ENCODE measurements at places on chromosomes 4 and X. TPM values are rescaled to one million over a fixed set of nuclear protein-coding genes. Genes with fewer than 3 reads are reported as not detected.

- H3K27me3 ChIP-seq = no peaks in the 10 kb centered on the region
- H3K4me3 ChIP-seq = no peak overlapping the region
- no peaks in the 10 kb centered on the region for H3K36me3 ChIP-seq
- no peak for DNase-seq
Measured at GRCh38 chrX:116449156-116449555, 12.8 kb downstream of the SLC6A14 start.

DNA sequence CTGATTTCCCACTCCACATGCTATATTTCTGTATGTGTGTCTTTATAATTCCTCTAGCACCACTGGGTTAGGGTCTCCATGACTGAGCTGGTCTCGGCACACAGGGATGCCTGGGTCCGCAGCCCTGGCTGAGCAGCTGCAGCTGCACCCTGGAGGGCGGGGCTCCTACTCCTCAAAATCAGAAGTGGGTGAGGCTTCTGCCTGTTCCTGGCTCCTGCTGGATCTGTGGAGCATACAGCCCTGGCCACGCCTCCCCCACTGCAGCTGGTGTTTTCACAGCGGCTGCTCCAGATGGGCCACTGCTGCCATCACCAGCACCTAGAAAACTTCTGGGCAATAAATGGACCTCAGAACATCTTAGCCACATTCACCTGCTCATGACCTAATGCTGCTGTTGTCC lies 30.9 kb downstream of the SPCS3 start:
- H3K36me3 ChIP-seq = no peaks in the 10 kb centered on the region
- no peak overlapping the region for H3K27ac ChIP-seq
- H3K27me3 ChIP-seq = no peaks in the 10 kb centered on the region
- DNase-seq = no peak
- H3K4me1 ChIP-seq = no peaks in the 10 kb centered on the region

DNA sequence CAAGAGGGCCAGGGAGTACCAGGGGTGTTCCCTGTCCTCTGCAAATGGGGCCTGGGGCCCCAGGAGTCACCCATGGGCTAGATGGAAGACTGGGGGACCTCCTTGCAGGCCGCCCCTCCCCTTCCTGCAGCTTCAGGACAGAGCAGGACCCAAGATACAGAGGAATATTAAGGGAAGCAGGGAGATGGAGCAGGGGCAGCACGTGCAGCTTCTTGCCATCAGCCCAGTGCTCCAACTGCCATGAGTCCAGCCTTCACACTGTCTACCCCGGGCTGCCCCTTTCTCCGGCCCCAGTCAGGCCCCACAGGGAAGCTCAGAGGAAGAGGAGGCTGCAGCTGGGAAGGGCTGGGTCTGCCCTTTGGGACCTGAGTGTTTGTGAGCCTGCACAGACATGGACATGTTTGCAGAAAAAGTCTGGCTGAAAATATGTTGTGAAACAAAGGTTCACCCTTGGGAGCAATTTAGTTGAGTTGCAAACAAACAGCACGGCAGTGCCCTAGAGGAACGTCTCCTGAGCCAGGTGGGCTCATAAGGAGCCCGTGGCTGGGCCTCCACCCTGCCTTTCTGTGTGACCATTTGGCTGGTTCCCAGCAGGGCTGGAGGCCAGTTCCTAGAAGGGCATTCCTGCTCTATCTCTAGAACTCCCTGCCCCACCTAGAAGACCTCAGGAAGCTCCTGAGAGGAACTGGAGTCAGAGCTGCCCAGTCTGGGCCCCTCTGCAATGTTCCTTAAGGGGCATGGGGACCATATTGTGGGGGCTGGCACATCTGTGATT lies 8.9 kb downstream of the FATE1 start:
- H3K27ac ChIP-seq = no peak overlapping the region
- H3K4me1 ChIP-seq = no peaks in the 10 kb centered on the region
- no peak for DNase-seq
- H3K36me3 ChIP-seq = no peaks in the 10 kb centered on the region

DNA sequence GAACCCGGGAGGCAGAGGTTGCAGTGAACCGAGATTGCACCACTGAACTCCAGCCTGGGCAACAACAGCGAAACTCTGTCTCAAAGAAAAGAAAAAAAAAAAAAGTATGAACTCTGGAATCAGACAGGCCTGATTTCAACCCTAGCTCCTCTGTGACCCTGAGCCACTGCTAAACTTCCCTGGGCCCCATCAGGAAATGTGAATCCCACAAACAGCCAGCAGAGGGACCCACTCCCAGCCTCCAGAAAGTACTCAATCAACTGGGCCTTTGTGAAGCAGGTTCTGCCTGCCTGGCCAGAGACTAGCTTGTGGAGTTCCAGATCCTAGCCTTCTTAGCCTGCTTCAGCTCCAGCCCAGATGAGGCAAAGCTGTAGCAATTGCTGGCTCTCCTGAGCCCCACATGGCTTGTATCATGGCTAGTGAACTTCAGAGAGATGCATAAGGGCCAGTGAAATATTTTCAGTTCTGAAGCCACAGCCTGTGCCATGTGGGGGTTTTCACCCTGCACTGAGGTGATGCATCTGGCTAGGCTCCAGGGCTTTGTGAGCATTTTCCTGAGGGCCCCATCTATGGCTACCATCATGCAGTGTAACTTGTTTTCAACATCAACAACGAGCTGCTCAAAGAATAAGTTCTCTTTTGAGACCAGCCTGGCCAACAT lies 7.2 kb upstream of the IDS start:
- H3K4me3 ChIP-seq = no peak overlapping the region
- DNase-seq = no peak
- peaks cover 16% of the 10 kb centered on the region for H3K4me1 ChIP-seq
- no peak overlapping the region for H3K27ac ChIP-seq
- H3K36me3 ChIP-seq = no peaks in the 10 kb centered on the region
- no peaks in the 10 kb centered on the region for H3K27me3 ChIP-seq

DNA sequence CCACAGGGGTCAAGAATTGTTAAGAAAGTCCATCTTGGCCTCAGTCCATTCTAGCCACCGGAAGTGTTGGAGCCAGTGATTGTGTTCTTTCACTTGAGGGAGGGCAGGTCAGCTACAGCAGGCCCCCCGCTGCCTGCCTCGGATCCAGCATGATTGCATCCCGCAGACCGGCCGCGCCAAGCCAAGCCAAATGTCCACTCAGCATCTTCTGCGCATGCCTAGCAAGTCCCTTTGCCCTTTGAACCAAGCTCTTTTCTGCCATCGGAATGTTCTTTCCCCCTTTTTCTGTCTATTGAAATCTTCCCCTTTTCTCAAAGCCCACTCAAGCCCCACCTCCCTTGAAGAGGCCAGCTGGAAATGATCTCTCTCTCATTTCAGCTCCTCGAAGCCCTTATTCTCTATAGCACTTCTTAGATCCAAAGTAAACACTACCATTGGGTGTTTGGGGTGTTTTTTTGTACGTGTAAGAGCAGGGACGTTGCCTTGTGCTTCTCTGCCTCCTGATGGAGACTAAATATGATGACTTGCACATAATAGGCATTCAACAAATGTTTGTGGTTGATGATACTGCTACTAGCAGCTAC lies 147.8 kb upstream of the BCOR start:
- H3K27me3 ChIP-seq = no peaks in the 10 kb centered on the region
- H3K27ac ChIP-seq = no peak overlapping the region
- peak; percentile 31 for DNase-seq

DNA sequence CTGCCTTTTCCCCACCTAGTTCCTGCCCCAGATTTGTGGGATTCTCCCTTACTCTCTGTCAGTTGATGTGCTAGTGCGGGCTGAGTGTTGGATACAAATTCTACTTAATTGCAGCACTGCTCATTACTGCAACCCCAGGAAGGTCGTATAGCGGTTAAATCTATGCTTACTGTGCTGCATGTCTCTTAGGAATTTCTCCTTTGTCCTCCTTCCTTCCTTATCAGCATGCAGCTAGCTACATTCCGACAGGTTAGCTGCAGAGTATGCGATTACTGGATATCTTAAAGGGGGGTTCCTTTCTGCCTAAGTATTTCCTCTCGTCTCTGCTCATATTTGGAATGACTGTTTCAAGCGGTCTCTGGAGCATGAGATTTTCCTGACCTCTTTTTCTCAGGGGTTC lies 662.8 kb downstream of the TLL1 start:
- H3K36me3 ChIP-seq = no peaks in the 10 kb centered on the region
- no peak overlapping the region for H3K4me3 ChIP-seq
- H3K27me3 ChIP-seq = peaks cover 2% of the 10 kb centered on the region
- H3K4me1 ChIP-seq = no peaks in the 10 kb centered on the region

DNA sequence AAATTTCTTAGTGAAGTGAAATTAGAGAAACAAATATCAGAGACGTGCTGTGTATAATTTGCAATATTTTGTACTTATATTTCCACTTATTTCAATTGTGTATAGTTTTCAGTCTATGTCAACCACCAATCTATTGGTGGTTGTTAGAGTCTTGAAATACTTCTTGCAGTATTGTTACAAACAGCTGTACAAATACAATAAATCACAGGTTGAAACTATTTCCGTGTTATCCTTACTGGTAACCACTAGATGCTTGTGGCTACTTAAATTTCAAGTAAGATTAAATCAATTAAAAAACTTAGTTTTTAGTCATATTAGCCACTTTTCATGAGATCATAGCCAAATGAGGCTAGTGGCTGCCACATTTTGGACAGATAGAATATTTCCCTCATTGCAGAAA lies 520.5 kb downstream of the GBA3 start:
- no peak for DNase-seq
- no peak overlapping the region for H3K4me3 ChIP-seq
- H3K27ac ChIP-seq = no peak overlapping the region
- no peaks in the 10 kb centered on the region for H3K4me1 ChIP-seq
- no peaks in the 10 kb centered on the region for H3K27me3 ChIP-seq

The PHKA2 gene
- 44.1 TPM for total RNA-seq

- H3K36me3 ChIP-seq = no peaks in the 10 kb centered on the region
- no peak overlapping the region for H3K4me3 ChIP-seq
- no peak for DNase-seq
- H3K27me3 ChIP-seq = no peaks in the 10 kb centered on the region
- H3K4me1 ChIP-seq = no peaks in the 10 kb centered on the region
- no peak overlapping the region for H3K27ac ChIP-seq
Measured at GRCh38 chrX:23575281-23575680, 92.0 kb upstream of the PRDX4 start.

DNA sequence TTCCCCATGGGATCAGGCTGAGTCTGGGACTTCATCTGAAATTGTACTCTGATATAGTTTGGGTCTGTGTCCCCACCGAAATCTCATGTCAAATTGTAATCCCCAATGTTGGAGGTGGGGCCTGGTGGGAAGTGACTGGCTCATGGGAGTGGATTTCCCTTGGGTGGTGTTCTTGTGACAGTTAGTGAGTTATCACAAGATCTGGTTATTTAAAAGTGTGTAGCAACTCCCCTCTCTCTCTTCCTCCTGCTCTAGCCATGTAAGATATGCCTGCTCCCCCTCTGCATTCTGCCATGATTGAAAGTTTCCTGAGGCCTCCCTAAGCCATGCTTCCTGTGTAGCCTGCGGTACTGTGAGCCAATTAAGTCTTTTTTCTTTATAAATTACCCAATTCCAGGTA lies 61.0 kb downstream of the RASGEF1B start:
- H3K4me3 ChIP-seq = no peak overlapping the region
- no peak overlapping the region for H3K27ac ChIP-seq
- H3K36me3 ChIP-seq = no peaks in the 10 kb centered on the region
- no peak for DNase-seq
- no peaks in the 10 kb centered on the region for H3K4me1 ChIP-seq
- H3K27me3 ChIP-seq = no peaks in the 10 kb centered on the region

The TLR8 gene
- not detected for total RNA-seq

GRCh38 chr4:94758141-94758699 lies 465 bp downstream of the BMPR1B start:
- no peak overlapping the region for H3K4me3 ChIP-seq
- no peak for DNase-seq
- H3K27me3 ChIP-seq = no peaks in the 10 kb centered on the region
- no peaks in the 10 kb centered on the region for H3K36me3 ChIP-seq

DNA sequence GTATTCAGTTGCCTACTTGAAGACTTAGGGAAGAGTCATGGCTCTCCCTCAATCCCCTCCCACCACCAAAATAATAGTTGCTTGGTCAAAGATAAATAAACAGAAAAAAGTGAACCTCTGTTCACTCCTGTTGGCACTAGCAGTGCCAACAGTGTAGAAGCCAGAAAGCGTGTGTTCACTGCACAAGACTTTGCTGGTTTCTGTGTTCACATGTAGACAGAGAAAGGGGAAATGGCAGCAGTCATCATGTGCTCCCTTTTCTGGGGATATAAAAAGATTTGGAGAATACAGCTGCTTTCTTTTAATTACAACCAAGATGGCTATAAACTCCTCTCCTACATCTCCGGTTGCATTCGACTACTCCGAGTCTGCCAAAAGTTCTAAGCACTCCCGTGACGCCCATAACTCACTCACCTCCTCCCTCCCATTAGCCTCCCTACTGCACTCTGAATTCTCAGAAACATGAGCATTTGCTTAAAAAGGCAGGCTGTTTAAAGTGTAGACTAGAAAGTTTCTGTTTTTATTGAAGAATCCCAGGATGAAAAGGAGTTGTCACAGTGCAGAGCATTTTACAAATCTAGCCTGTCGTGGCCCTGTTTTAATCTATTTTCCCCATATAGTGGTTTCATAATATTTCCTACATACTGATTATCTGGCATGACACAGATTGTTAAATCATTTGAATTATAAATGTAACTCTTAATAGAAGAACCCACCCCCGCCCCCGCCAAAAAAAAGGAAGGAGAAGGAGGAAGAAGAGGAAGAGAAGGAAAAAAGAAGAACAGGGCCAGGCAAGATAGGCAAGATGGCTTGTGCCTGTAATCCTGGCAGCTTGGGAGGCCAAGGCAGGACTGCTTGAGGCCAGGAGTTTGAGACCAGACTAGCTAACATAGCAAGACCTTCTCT lies 16.7 kb downstream of the LGI2 start:
- H3K27ac ChIP-seq = no peak overlapping the region
- H3K36me3 ChIP-seq = no peaks in the 10 kb centered on the region
- no peaks in the 10 kb centered on the region for H3K4me1 ChIP-seq
- H3K27me3 ChIP-seq = no peaks in the 10 kb centered on the region
- no peak for DNase-seq
- no peak overlapping the region for H3K4me3 ChIP-seq

DNA sequence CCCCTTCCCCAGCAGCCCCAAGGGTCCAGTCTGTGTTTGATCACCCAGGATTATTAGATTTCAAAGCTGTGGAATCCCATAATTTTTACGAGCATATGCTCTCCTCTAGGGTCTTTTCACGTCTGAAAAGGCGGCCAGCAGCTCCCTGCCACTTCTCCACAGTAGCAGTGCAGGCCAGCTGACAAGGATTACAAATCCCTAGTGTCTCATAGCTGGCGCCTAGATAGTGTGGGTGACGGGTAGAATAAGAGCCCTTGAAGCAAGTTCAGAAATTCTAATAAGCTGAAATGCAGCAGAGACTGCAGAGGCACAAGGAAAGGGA lies 79.4 kb downstream of the RLIM start:
- no peaks in the 10 kb centered on the region for H3K4me1 ChIP-seq
- peak overlapping the region; percentile 63 for H3K4me3 ChIP-seq
- no peaks in the 10 kb centered on the region for H3K27me3 ChIP-seq
- no peak for DNase-seq
- no peaks in the 10 kb centered on the region for H3K36me3 ChIP-seq

DNA sequence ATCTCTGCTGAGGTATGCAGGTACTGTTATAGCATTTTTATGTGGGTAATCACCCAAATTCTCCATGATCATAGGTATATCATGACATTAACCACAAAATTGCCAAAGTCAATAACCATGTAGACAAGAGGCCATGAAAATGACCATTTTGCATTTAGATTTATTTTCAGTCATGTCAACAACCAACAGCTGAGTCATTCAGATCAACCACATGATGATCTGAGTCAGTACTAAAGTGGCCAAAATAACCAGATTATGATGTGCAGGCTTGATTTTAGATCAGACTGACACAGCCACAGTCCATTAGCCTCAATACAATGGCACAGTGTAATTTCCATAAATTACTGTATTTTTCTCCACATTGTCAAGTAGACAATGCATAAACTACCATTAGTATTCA lies 240.5 kb downstream of the GRIA3 start:
- no peaks in the 10 kb centered on the region for H3K27me3 ChIP-seq
- H3K36me3 ChIP-seq = no peaks in the 10 kb centered on the region
- no peak overlapping the region for H3K4me3 ChIP-seq
- no peak overlapping the region for H3K27ac ChIP-seq
- no peaks in the 10 kb centered on the region for H3K4me1 ChIP-seq
- no peak for DNase-seq

All from naive thymus-derived CD4-positive, alpha-beta T cell (primary cell).